ENCODE measurements at places on chromosomes 4 and X.

DNA sequence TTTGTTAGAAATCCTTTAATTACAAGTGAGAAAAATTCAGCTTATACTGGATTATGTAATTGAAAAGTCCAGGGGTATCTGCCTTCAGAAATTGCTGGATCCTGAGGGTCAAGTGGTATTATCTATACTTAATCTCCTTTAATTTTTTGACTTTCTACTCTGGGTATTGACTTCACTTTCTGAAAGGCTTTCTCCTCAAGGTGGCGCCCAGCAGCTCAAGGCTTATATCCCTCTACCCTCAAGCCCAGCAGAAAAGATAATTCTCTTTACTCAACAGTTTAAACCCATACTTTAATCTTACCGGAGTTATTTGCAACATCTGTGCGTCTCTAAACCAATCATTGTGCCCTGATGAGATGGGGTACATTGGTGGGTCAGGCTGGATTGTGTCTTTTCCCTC is 129.5 kb downstream of the LARP7 start:
- DNase-seq, result no peak

DNA sequence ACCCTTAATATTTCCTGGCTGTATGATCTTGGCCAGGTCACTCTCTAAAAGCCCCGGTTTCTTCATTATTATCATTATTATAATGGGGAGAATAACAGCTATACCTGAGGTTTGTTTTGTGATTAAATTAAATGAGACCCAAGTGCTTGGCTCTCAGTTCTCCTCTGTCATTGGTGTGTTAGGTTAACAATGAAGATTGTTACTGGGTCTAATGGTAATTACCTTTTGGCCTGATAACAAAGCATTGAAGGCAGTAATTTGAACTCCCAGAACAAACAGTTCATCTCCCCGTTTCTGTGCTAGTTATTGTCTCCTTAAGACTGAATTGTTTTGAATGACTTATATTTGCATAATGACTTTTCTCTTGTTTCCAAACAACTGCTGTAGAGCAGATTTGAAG is 6.8 kb upstream of the ANAPC4 start:
- no peak for DNase-seq

DNA sequence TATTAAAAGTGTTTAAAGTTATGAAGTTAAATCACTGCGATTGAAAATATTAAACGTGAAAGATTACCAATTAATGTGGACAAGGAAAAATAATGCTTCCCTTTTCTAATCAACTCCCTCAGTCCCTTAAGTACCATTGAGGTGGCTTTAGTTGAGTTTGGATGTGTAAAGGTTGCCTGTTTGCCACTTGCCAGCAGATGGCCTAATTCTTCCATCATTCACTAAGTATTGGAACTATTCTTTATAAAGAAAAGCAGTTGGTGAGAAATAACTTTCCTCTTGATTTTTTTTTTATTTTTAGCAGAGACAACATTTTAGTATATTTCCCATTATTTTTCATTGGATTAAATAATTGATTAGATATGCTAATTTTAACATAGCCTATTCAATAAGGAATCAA is 295.9 kb upstream of the TACR3 start:
- no peak for DNase-seq

DNA sequence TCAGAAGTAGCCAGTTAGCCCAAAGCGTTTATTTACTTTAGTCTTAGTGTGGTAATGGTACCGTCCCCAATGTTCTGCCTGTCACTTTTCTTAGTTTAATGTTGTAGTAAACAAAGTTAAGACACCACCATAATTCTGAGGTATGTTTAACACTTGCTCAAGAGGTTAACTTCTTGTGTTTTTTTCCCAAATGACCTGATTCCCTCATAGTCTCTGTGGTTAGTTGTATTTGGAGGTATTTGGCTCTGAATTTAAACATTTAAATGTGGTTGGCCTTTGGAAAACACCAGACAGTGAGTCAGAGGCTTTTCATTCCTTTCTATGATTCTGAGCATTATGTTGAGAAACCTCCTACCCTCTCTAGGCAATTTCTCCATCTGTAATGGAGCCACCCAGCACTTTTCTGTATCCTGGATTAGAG is 47.9 kb downstream of the CXCL1 start:
- no peak for DNase-seq

DNA sequence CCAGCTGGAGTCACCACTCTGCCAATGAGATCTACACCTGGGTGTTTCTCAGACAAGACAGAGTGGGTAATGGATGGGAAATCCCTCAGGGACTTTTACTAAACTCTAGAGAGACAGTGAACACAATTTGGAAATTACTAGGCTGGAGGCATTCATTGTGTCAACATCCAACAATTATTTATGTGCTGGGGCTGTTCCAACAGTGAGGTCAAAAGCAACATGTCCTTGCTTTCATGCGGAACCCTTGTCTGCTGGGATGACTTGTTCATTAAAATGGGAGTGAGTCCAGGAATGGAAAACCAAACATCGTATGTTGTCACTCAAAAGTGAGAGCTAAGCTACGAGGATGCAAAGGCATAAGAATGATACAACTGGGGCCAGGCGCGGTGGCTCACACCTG is 54.0 kb downstream of the DRD5 start:
- no peak for DNase-seq

DNA sequence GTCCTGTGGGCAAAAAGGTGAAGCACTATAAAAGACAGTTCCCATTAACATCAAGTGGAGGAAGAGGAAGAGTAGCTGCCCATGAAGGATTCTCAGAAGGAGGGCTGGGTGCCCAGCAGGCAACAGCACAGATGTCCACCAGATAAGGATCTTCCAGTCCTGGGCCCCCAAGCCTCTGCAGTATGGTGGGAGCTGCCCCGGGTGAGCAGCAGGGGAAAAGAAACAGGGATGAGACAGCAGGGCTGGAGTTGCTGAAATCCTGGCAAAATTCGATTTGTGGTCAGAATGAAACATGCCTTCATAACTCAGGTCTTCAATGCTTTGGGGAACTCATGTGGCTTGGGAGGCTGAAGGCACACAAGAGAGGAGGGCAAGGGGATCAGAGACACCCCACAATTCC is 94.6 kb downstream of the RASL11B start:
- DNase-seq, result no peak

DNA sequence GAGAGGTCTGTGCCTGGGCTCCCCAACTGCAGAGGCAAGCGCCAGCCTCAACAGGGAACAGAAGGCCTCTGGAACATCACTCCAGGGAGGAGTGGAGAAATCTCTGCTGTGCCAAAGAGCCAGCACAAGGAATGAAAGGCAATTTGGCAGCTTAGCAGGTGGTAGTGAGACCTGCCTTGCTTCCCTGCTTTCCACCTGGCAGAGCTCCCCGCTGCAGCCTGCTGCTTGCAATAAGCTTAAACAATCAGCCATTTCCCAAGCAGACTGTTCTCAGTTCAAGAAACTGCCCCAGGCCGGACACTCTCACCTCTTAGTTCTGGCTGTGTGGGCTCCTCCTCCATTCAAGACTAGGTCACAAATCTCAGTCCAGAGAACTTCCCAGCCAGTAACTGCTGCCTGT is 370.6 kb downstream of the MAGEB5 start:
- DNase-seq, result no peak

- no peak for DNase-seq
Observed at GRCh38 chr4:118740869-118741268, 55.7 kb downstream of the METTL14 start.

DNA sequence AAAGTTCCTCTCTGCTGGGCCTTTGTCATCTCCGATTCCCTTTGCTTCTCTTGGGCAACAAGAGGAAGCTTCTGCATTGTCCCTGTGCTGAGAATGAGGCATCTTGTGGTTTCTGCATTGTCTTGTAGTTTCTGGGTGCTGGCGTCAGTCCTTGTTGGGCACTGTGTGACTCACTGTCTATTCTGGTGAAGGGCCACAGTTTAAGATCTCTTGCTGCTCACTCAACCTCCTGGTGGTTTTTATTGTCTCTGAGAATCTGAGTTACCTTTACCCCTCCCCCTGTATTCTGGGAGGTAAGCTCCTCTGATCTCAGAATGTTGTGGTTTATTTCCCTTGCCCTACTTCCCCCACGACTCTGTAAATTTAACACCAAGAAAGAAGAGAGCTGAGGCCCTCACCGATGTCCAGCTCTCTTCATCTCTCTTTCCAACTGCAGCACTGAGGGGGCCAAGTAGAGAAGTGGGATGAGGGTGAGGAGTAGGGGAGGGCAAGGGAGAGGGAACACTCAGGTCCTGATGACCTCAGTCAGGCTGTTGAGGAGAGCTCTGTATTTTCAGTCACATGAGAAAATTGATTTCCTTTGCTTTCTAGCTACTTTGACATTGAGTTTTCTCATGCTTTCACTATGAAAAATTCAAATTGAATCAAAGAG is 441.6 kb upstream of the PITX2 start:
- no peak for DNase-seq

DNA sequence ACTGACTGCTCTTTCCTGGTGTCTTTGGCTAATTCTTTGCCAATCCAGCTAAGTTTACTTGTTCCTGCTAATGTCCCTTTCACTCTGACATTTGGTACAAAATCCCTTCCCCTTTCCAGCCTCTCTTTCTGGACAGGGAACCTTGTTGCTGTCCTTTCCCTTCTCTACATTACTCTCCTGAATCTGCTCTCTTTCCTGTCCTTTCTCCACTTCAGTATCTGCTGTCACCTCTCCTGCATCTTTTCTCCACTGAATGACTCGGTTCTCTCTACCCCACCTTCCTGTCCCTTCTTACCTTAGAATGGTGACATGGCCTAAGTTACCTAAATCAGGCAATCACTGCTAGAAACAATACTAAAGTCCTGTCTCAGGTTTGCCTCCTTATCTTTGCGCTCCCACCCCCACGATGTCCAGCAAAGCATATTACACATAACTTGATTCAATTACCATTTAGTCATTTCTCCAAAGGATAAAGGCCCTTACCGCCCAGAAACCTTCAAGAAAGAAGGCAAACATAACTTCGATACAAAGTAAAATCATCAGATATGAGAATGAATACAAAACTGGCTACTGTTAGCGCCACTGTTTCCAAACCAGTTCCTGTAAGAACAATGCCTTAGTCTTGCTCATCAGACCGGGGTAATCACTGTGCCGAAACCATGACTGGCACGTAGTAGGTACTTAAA is 890 bp downstream of the BOD1L1 start:
- DNase-seq, result no peak

GRCh38 chr4:60726779-60727178 is 473.3 kb upstream of the ADGRL3 start:
- DNase-seq, result no peak

- no peak for DNase-seq
Observed at GRCh38 chrX:16743604-16744325, 24.4 kb downstream of the SYAP1 start.

DNA sequence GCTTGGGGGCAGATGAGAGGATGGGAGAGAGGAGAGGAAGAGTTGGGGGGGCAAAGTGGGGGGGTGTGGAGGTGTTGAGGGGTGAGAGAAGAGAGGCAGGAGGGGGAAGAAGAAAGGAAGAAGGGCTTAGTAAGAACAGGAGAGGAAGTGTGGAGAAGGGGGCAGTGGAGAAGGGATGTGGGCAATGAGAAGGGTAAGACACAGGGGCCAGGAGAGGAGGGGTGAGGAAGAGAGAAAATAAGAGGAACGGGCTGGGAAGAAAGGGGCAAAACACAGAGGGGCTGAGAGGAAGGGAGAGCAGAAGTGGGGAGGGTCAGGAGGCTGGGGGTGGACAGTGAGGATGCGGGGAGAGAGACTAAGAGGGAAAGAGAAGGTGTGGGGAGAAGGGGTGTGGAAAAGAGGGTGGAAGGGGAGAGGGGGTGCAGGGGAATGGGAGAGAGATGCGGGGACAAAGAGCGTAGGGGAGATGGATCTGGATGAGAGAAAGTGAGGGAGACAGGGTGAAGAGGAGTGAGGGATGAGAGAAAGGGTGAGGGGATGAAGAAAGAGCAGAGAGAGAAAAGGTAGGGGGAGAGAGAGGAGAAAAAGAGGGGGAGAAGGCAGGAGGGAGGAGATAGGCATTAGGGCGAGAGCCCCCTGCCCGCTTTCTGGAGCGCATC is 12.9 kb downstream of the SH3KBP1 start:
- DNase-seq, result no peak

GRCh38 chr4:110484767-110485166 is 8.8 kb downstream of the ENPEP start:
- no peak for DNase-seq

DNA sequence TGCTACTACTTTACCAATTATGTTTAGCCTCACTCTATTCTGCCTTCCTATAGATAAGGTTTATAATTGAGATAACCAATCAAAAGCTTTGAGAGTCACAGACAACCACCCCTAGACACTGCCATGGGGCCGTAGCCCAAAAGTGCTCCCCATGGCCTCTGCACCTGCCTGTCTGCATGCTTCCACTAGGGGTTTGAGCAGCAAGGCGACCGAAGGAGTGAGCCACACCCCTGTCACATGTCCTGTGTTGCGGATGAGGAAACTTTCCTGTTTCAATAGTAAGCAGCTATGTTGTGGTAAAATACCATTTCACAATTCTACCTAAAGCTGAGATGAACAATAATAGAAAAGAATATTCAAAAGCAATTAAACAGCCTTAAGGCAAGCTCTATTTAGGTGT is 856.0 kb upstream of the FRG1 start:
- DNase-seq, result no peak

GRCh38 chr4:107467461-107467860 is 252.6 kb downstream of the PAPSS1 start:
- DNase-seq, result no peak

DNA sequence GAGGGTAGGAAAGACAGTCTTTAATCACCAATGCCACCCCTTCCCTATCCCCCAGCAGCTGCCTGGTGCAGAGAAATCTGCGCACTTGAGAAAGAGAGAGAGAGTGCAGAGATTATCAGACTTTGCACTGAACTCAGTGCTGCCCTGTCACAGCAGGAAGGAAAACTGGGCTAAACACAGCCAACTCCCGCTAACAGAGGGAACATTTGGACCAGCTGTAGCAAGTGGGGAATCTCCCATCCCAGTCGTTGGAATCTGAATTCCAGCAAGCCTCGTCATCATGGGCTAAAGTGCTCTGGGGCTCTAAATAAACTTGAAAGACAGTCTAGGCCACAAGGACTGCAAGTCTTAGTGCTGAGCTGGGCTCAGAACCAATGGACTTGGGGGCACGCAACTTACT is 168.7 kb downstream of the DLG3 start:
- no peak for DNase-seq

DNA sequence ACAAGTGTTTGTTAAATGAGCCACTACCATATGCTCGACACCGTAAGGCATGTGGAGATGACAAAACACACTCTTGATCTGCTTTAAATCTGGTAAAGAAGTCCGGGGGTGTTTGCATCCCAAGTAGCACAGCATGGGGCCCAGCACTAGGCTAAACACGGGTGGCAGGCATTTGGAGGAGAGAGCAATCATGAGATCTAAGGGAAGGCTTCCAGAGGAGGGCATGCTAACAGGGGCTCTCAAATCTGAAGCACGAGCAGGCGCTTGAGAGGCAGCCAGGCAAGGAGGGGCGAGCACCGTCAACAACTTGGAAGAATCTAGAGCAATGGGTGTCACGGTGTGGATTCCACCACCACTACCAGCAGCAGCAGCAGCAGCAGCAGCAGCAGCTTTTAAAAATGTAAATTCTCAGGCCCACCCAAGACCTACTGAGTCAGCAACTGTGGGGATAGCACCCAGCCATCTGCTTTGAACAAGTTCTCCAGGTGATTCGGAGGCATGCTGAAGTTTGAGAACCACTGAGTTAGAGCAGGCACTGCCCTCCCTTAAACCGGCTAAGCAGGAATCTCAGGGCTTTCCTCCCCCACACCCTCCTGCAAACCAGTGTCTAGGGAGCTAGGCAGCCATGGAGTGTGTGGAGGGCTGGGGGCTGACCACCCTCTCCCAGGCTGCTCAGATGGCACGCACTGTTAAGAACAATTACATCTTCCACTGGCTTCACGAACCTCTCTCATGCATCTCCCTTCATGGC is 70.2 kb upstream of the MAP3K15 start:
- DNase-seq, result no peak

GRCh38 chr4:133641191-133641590 is 492.1 kb downstream of the PCDH10 start:
- DNase-seq, result no peak

- DNase-seq, result no peak
Observed at GRCh38 chr4:122163767-122164166, 11.6 kb downstream of the BLTP1 start.

All from activated CD4-positive, alpha-beta T cell treated with anti-CD3 and anti-CD28 coated beads, Interleukin-2, amount 10 ng/mL, durations not matched to agents 7 days and 5 days (primary cell).